Posterior cingulate gyrus (tissue), 11 donors: ENCODE measurements at places on chromosomes 12 and 14.

GRCh38 chr12:46400406-46400805, 27.8 kb upstream of the SLC38A2 start:
- DNase-seq, result no peak

GRCh38 chr14:87059060-87059839, 933.7 kb downstream of the GALC start:
- no peak for DNase-seq

- no peak for DNase-seq
These were observed 71.9 kb downstream of the BCL11B start for GRCh38 chr14:99199846-99200653.

DNA sequence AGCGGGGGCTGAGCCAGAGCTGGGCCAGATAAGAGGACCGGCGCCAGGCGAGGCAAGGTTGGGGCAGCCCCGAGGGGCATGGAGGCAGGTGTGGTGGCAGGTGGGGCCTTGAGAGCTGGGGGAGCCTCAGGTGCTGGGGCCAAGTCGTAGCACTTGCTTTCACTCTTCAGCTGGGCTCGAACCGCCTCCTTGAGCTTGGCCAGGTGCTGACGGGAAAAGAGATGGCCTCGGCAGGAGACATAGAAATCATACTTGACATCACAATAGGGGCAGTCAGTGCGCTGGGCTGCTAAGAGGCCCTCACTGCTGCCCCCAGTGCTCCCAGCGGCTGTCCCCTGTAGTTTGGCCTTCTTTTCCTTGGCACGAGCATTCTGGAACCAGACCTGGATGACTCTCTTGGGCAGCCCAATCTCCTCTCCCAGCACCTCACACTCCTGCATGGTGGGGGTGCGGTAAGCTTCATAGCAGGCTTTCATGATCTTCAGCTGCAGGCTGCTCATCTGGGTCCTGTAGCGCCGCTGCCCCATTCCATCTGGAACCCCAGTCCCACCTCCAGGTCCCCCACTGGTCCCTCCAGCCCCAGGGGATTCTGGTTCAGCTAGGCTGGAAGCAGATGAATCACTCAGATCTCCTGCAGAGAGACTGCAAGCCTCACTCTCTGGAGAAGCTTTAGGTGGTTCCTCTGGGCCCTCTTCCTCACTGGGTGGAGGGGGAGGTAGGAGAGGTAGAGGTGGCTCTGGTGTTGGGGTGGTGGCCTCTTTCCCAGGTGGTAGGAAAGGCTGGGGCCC, 28.1 kb downstream of the ZFHX2 start:
- no peak for DNase-seq

DNA sequence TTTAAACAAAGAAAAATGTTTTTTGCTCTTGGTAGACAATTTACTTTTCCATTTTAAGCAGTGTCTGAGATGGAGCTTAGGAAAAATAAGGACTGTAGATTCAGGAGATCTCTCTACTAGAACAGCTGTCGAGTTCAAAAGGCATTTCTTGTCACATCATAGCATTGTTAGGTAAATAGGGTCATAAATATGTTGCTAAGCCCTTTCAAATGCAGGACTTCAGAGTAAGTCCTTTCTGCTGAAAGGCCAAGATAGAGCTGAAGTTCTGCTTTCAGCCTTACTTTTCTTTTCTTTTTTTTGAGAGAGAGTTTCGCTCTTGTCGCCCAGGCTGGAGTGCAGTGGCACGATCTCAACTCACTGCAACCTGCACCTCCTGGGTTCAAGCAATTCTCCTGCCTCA, 98.2 kb downstream of the SYNE2 start:
- no peak for DNase-seq

- DNase-seq, result no peak
These were observed 138.0 kb upstream of the IGF1 start for GRCh38 chr12:102618197-102618877.

DNA sequence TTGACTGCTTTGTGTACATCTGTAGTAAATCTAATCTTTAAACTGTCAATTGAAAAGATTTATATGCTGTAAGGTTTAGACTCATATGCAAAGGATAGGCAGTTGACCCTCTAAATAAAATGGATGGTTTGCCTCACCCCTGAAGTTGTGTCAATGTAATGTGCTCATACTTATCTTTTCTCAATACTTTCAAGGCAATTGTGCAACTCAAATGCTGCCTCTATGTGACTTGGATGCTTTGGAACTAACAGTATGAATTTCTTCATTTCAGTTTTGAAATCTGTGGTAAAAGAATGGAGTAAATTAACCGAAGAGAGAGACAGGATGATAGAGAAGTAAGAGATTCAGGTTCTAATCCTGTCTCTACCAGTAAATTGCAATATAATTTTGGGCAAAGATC, 9.7 kb downstream of the PDE6H start:
- no peak for DNase-seq

GRCh38 chr12:118650586-118650960, 274.2 kb downstream of the SUDS3 start:
- DNase-seq, result no peak
